ENCODE measurements at places on chromosomes 2 and 18.
A peak's percentile ranks its signal among the peaks of the same experiment; 100 is the strongest.

- DNase-seq, result no peak
Observed at GRCh38 chr2:216634370-216635148, 1.3 kb downstream of the IGFBP2 start.

- DNase-seq, result no peak
Observed at GRCh38 chr2:216645636-216645950, 12.4 kb downstream of the IGFBP2 start.

- DNase-seq, result no peak
Observed at GRCh38 chr2:191152482-191153240, 1.9 kb upstream of the STAT4 start.

- DNase-seq, result no peak
Observed at GRCh38 chr2:102839668-102840388, 78.0 kb downstream of the TMEM182 start.

GRCh38 chr2:208265371-208265800 is 669 bp upstream of the PIKFYVE start:
- DNase-seq, result peak; percentile 11

DNA sequence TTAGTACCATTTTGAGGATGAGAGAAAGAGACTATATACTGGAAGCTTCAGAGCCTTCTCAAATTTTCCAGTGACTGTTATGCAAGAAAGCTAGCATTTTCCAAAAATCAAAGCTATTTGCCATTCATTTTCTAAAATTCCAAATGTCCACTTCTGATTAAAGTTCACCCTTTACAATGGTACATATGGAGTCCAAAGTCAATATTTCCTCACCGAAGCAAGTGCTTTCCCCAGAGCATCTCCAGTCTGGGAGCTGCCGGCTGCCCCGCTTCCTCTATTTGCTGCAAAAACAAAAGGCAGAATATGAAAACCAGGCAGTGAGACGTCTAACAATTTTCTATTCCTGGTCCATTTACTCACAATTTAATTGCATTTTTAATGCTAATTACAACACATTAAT is 302.0 kb upstream of the CCDC68 start:
- no peak for DNase-seq

GRCh38 chr18:35457140-35457704 is 40.5 kb downstream of the INO80C start:
- DNase-seq, result no peak

DNA sequence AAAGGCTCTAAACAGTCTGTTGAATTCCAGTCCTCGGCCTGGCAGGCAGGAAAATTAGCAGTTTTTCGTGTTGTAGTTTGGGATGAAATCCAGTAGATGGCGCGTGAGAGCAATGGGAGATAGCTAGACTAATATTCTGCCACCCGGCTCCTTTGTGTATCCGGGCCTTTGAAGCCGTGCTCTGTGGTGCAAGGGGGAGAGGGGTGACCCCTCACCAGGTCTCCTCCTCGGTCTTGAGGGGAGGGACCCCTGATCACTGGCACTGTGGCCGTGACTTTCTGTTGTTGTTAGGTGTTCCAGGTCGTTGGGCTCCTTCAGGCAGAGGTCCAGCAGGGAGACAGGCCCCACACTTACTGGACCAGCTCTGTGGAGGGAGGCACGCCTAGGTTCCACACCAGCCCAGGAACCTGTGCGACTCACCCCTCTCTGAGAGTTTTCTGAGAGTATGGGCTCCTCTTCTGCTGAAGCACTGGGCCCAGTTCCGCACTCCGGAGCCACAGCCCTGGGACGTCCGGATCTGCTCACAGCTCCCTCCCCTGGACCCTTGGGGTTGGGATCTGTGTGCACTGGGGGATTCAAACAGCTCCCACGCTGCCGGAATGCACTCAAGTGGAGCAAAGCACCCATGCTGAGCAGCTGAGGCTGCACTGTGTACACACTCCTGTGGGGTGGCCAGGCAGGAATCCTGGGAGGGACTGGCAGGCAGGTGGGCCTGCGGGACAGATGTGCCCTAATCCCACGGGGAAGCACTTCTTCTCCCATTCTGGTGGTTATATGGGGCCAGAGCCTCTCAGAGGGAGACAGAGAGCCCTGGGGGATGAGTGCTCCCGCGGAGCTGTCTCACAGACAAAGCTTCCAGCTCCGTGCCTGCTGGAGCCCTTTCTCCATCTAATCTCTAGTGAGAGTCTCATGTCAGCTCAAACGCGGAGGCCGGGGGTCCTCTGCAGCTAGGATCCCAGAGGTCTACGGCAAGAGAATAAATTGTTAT is 8.8 kb downstream of the GKN2 start:
- DNase-seq, result peak; percentile 8

GRCh38 chr2:234588054-234588430 is 91.2 kb upstream of the ARL4C start:
- DNase-seq, result no peak

- no peak for DNase-seq
Observed at GRCh38 chr2:63225964-63226686, 175.5 kb downstream of the OTX1 start.

- no peak for DNase-seq
Observed at GRCh38 chr2:46929612-46930011, 14.0 kb upstream of the MCFD2 start.

- no peak for DNase-seq
Observed at GRCh38 chr18:37565977-37566478, 430 bp upstream of the CELF4 start.

- peak; percentile 6 for DNase-seq
Observed at GRCh38 chr2:134919341-134920210, 954 bp downstream of the CCNT2 start.

DNA sequence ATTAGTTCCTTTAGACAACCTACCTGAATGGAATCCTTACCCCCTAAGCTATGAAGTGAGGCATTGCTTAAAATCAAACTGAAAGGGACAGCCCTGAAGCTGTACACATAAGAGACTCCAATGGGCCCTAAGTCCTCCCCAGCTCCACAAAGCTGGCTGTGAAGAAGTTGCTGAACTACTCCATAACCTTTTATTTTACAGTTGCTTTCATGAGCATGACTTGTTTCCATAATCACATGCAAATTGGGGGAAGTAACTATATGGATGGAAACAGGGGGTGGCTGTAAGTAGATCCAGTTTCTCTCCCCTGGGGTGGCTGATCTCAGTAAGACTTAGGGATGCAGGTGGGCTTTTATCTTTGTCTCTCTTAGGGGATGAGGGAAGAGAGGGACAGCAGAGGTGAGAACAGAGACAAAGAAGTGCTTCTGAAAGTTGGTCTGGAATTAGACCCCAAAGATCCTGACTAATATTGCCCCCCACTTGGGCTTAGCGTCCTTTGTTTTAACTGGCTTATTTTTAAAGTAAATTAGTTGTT is 5.5 kb downstream of the FZD5 start:
- DNase-seq, result no peak

- no peak for DNase-seq
Observed at GRCh38 chr2:168901003-168901402, at the start of gene G6PC2. TSS of gene G6PC2 (plus strand) at chr2:168901291. CDS start at chr2:168901332, 41 bp downstream.

GRCh38 chr2:9808334-9809063 is 34.8 kb upstream of the TAF1B start:
- DNase-seq, result no peak

DNA sequence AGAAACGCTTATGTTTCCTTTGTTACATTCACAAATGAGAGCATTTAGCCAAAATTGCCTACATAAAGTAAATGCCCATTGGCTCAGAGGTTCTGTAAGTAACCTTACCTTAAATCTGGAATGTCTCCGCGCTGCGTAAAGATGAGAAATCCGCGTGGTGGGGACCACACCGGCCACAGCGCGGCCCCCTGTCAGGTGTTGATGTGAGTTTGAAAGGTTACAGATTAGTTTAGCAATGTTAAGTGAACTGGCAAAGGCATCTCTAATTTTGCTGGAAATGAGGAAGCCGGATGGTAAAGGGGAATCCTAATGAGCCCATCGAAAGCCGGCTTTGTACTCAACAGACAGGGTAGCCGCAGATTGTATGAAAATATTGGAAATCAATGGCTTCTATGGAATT is 11.8 kb downstream of the SALL3 start:
- no peak for DNase-seq

DNA sequence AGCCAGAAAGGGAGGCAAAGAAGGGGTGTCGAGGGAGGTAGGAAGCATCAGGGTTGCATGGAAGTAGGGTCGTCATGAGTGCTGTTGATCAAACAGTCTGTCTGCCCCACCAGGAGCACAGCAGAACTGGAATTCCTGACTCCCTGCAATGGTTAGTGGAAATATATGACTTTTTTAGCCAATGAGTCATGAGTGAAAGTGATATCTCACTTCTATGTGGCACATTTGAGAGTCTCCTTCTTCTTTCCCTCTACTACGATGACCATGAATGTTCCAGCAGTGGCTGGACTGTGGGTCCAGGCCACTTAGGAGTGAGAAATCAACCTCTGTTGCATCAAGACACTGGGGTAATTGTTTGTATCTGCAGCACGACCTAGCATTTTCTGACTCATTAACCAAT is 199.5 kb downstream of the TTC32 start:
- DNase-seq, result no peak

Data from activated CD8-positive, alpha-beta memory T cell treated with anti-CD3 and anti-CD28 coated beads for 4 hours (primary cell).